ENCODE measurements at places on chromosomes 1 and 21.

DNA sequence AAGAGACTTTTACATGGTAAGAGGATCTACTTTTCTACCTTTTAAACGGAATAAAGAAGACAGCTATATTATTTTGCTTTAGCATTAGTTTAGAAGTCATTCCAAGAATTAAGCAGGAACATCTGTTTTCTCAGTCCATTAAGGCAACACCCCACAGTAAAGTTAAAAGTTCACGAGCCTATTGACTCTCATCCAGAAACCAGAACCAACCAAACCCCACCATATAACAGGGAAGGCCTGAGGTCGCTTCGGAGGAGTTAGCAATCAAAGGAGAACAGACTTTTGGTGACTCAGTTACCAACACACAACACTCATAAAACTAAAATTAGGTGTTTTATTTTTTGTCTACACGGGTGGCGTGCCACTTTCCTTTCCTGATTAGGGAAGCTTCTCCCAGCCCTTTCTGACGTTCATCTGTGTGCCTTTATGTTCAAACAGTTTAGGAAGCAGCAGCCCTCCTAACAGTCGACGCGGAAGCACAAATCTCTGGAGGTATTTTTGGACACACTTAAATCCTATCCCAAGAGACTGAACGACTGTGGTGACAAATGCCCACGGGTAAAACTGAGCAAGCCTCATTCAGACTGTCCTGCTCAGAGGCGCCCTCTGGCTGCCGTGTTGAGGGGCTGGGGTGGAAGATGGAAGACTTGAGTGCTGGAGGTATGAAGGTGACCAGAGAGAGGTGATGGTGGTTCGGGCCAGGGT, 8.6 kb upstream of the PLA2G2C start:
- DNase-seq: no peak

- DNase-seq: no peak
Observed at GRCh38 chr21:33698087-33698860, 56.0 kb downstream of the ITSN1 start.

DNA sequence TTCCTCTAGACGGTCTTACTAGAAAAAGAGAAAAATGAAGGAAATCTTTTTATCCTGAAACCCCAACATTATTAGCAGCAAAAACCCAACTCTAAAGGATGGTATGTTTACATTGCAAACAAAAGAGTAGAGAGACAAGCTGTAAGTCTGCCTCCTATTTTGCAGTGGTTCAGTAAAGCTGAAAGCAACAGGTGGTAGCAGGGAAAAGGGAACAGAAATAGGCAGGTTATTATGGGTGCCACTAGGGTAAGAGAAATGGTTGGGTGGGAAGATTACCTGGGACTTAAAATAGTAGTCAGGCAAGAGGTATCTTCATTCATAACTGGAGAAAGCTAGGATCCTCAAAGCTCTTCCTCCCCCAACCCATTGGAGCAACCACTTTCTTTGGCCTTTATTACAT, 13.7 kb downstream of the CLSPN start:
- DNase-seq: no peak

- DNase-seq: no peak
Observed at GRCh38 chr1:223258751-223259198, 105.2 kb downstream of the SUSD4 start.

DNA sequence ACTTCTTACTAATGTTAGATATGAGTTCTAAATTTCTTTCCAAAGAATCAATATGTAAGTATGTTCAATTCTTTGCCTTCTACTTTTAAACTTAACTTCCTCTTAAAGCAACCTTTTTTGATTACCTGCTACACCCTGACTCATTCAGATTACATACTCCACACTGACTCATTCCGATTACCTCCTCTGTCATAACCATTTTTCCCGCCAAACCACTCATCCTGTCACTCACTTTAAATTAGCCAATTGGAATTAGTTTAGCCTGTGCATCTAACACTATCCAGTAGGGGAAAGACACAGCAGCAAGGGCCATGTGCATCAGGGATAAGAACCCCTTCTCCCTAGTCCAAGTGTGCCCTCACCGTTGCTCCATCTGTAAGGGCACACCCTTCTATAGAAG, 815.5 kb downstream of the BRINP3 start:
- DNase-seq: no peak

GRCh38 chr1:10838541-10838940, 42.1 kb upstream of the CASZ1 start:
- DNase-seq: no peak

Data from DMS79 treated with DMSO at 0.1 percent for 48 hours (cell line).